Renal cortex interstitium (tissue), 15 donors: ENCODE measurements at places on chromosomes 7 and 10.

DNA sequence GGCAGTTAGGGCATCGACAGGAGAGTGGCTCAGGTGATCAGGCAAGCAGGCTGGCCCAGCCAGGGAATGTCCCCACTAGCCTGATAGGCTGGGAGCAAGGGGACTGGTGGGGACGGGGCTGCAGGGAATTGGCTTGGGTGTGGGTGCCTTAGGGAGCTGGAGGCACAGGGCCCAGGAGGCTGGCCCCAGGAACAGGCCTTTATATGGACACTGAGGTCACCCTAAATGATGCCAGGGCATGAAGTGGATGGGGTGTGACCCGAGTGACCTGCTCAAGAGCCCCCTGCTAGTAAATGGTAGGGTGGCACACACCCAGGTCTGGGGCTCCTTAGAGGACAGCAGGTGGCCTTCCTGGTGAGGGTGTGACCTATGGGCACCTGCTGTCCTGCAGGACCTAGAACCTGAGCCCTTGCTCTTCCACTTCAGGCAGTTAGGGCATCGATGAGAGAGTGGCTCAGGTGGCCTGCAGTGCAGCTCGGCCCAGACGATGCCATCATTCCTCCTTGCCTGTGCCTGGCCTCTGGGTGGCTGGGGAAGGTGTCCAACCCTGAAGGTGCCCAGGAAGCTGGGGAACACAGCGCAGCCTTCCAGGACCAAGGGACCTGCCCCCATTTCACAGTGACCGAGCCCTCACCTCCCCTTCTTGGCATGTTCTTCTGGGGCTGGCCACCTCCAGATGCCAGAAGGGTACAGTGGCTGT, 51.7 kb upstream of the LEP start:
- no peak for DNase-seq

DNA sequence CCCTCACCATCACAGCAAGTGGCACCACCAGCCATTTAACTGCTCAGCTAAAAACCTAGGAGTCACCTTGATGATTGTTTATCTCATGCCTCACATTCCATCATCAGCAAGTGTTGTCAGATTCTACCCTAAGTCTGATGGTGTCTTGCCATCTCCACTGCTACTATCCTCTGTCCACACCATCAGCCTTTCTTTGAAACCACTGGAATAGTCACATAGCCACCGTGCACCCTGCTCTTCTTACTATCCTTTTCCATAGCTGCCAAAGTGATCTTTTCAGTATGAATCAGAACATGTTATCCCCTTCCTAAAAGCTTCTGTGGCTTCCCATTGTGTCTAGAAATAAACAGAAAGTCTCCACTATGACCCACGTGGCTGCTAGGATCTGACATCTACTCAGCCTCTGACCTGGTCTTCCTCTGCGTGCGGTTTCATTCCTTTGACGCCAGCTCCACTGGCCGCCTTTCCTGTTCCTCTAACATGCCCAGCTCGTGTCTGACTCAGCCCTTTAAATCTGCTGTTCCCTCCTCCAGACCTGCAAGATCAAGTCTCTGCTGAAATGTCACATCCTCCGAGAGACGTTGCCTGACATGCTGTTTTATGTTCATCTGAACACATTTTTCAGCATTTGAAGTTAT, 16.5 kb upstream of the CHN2 start:
- no peak for DNase-seq

GRCh38 chr10:59011972-59012632, 164.3 kb upstream of the PHYHIPL start:
- no peak for DNase-seq

DNA sequence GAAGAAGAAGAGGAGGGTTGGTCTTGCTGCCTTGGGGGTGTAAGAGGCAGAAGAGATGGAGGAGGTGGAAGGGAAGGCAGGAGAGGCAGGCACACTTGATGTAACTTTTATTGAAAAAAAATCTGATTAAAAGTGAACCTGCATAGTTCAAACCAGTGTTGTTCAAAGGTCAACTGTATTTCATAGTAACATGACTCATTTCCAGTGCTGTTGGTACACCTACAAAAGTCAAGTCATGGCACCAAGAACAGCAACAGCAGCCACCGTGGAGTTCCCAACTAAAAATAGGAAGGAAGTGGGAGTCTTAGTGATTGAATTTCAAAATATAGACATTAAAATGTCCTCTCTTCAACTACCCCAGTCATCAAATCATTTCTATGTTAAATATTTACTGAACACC, 88.5 kb downstream of the CTNNA3 start:
- DNase-seq, result no peak

DNA sequence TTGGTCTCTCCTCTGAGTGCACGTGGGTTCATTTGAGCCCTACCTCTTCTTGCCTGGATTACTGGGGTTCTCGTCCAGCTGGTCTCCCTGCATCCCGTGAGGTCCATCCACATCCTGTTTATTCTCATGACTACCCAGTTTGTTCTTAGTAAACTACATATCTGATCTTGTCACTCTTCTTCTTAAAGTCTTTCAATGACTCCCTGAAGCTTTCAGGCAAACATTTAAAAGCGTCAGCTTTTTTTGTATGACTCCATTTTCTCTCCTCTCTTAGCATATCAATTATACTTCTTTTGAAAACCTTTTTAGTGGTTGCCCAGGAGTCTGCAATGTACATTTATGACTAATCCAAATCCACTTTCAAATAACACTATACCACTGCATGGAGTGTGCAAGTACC, 7.5 kb downstream of the SFXN2 start:
- DNase-seq, result no peak

GRCh38 chr10:75377869-75378268, 23.7 kb downstream of the ZNF503 start:
- DNase-seq, result no peak
